ENCODE measurements at places on chromosomes 2 and 18. TPM values are rescaled to one million over a fixed set of nuclear protein-coding genes. Genes with fewer than 3 reads are reported as not detected.

- DNase-seq = no peak
- no peaks in the 10 kb centered on the region for H3K4me1 ChIP-seq
- no peak overlapping the region for H3K27ac ChIP-seq
- peaks cover 11% of the 10 kb centered on the region for H3K36me3 ChIP-seq
- H3K4me3 ChIP-seq = no peak overlapping the region
Observed at GRCh38 chr2:190515687-190516086, 18.8 kb downstream of the NEMP2 start.

DNA sequence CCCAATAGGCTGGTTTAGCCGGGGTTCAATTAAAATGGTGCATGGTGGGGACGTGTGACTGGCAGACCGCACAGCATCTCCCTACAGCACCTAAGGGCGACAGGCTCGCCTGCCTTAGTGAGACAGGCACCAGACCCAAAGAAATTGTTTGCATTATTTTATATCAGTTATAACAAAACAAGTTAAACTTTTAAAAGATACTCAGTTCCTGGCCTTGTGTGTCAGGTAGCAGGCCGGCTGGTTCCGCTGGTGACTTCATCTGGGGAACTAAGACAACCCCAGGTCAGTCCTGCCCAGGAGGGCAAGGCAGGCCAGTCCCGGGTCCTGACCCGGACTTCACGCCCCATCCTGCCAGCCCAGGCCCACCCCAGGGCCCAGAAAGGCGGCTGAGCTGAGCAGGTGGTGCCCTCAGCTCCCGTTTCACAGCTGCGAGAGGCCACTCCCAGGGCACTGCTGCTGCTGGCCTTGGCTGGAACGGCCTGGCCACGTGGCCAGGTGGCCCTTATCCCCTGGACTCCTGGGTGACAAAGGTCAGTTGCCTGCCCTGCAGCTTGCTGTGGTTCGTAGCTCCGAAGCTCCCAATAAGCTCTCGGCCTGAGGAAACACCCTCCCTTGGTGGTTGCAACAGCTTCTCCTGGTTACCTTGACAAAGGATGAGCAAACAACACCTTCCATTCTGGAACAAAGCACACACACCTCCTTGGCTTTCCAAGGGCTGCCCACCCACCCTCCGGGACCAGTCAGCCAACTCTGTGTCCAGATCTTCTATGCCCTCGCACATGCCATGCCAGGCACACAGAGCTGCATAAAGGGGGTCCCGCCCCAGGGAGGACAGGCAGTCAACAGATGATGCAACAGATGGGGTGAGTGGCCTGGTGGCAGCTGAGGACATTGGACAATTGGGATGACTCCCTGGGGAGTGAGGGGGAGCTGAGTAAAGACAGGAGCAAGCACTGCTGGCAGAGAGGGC, 11.3 kb upstream of the AGXT start:
- H3K4me3 ChIP-seq = no peak overlapping the region
- H3K4me1 ChIP-seq = no peaks in the 10 kb centered on the region
- H3K27ac ChIP-seq = no peak overlapping the region
- no peaks in the 10 kb centered on the region for H3K27me3 ChIP-seq

- no peak for DNase-seq
- no peaks in the 10 kb centered on the region for H3K27me3 ChIP-seq
- H3K36me3 ChIP-seq = no peaks in the 10 kb centered on the region
- H3K27ac ChIP-seq = no peak overlapping the region
- no peaks in the 10 kb centered on the region for H3K4me1 ChIP-seq
Observed at GRCh38 chr2:231634951-231635875, 42.5 kb downstream of the TEX44 start.

DNA sequence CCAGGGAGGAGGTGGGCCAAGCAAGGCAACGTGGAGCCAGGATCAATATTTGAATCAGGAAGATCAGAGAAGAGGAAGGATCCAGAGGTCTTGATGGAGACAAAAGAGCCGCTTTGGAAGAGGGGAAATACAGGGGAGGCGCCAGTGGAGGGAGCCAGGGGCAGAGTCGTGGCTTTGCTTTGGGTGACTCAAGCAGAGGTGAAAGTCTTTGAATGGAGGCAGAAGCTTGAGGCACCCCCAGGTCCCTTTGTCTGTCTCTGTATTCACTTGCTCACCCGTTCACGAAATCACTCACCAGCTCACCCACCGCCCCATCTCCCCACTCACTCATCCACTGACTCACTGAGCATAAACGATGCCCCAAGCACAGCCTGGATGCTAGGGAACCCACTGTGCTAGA, 134.1 kb downstream of the ACOXL start:
- H3K27me3 ChIP-seq = no peaks in the 10 kb centered on the region
- H3K4me3 ChIP-seq = no peak overlapping the region
- H3K27ac ChIP-seq = no peak overlapping the region
- H3K4me1 ChIP-seq = no peaks in the 10 kb centered on the region
- no peaks in the 10 kb centered on the region for H3K36me3 ChIP-seq
- DNase-seq = no peak

- DNase-seq = no peak
- peaks cover 8% of the 10 kb centered on the region for H3K27me3 ChIP-seq
- H3K36me3 ChIP-seq = no peaks in the 10 kb centered on the region
- H3K4me3 ChIP-seq = no peak overlapping the region
- no peak overlapping the region for H3K27ac ChIP-seq
- no peaks in the 10 kb centered on the region for H3K4me1 ChIP-seq
Observed at GRCh38 chr18:50113726-50114125, 81.2 kb downstream of the MYO5B start.

GRCh38 chr2:148658807-148659722, 14.5 kb downstream of the EPC2 start:
- H3K27me3 ChIP-seq = no peaks in the 10 kb centered on the region
- no peaks in the 10 kb centered on the region for H3K36me3 ChIP-seq
- peaks cover 32% of the 10 kb centered on the region for H3K4me1 ChIP-seq

GRCh38 chr2:234592541-234592940, 95.7 kb upstream of the ARL4C start:
- no peaks in the 10 kb centered on the region for H3K36me3 ChIP-seq
- H3K27me3 ChIP-seq = no peaks in the 10 kb centered on the region
- DNase-seq = no peak
- no peak overlapping the region for H3K4me3 ChIP-seq
- H3K27ac ChIP-seq = no peak overlapping the region

- no peaks in the 10 kb centered on the region for H3K4me1 ChIP-seq
- H3K27ac ChIP-seq = no peak overlapping the region
- no peak for DNase-seq
- H3K36me3 ChIP-seq = no peaks in the 10 kb centered on the region
Observed at GRCh38 chr2:55916473-55917049, 7.0 kb downstream of the EFEMP1 start.

- H3K27me3 ChIP-seq = no peaks in the 10 kb centered on the region
- H3K27ac ChIP-seq = no peak overlapping the region
- peaks cover 17% of the 10 kb centered on the region for H3K4me1 ChIP-seq
- peak overlapping the region; percentile 74 for H3K4me3 ChIP-seq
- no peaks in the 10 kb centered on the region for H3K36me3 ChIP-seq
Observed at GRCh38 chr2:156437272-156437930, 1.2 kb downstream of the GPD2 start.

DNA sequence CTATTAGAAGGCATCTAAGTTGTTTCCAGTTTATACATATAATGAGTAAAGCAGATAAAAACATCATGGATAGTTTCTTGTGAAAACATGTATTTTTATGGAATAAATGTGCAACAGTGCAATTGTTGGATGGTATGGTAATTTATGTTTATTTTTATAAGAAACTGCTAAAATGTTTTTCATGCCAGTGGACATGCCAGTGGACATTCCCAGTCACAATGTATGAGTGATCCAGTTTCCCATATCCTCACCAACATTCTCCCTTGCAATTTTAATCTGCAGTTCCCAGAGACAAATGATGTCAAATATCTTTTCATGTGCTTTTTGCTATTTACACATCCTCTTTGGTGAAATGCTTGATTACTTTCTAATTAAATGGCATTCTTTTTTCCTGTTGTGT, 818.6 kb downstream of the SUCLG1 start:
- no peak for DNase-seq
- no peaks in the 10 kb centered on the region for H3K27me3 ChIP-seq
- no peaks in the 10 kb centered on the region for H3K4me1 ChIP-seq
- no peak overlapping the region for H3K27ac ChIP-seq
- H3K36me3 ChIP-seq = no peaks in the 10 kb centered on the region

DNA sequence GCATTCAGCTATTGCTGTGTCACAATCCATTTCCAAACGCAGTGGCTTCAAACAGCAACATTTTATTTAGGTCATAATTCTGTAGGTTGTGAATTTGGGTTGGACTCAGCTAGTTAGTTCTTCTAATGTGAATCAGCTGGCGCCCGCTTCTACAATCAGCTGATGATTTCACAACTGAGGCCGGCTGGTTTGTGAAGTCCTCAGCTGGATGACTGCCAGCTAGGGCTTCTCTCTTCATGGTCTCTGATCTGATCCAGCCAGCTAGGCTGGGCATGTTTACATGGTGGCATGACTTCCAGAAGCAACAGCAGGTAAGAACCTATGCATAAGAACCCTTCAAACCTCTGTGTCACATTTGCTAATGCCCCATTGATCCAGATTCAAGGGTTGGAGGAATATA, 172.0 kb downstream of the SLC4A10 start:
- no peak overlapping the region for H3K27ac ChIP-seq
- H3K36me3 ChIP-seq = no peaks in the 10 kb centered on the region

DNA sequence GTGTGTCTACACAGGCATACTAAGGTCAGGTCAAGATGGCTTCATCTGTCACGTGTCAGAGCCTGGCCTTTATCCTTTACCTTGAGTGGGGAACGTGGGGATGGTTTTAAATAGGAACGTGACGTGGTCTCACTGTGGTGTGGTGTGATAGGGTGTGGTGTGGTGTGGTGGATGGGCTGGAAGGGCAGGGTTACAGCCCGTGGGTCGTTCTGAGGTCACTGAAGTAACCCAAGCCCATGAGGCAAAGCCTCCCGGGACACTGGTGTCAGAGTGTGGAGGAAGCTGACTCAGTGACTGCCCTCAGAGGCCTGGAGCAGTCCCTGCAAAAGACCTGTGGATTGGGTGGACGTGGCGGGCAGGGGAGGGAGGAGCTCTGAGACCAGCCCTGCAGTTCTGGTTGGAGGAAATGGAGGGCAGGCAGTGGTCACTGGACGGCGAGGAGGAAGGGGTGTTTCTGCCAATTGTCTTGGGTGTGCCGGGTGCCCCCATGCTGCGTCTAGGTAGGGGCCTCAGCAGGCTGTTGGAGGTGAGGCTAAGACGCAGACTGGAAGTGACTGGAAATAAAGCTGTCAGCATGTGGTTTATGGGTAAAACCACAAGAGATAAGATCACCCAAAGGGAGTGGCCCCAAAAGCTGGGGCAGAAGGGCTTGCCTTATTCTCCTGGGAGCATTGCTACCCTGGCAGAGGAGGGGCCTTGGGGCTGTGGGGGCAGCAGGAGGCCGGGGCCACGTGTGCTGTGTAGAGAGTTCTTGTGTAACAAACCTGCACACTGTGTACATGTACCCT, 84.8 kb downstream of the SH3RF3 start:
- peak overlapping the region; percentile 15 for H3K4me3 ChIP-seq
- H3K36me3 ChIP-seq = no peaks in the 10 kb centered on the region
- H3K4me1 ChIP-seq = peaks cover 63% of the 10 kb centered on the region
- no peak overlapping the region for H3K27ac ChIP-seq
- H3K27me3 ChIP-seq = no peaks in the 10 kb centered on the region

- H3K4me3 ChIP-seq = no peak overlapping the region
- H3K36me3 ChIP-seq = no peaks in the 10 kb centered on the region
- DNase-seq = no peak
Observed at GRCh38 chr2:189267925-189268579, 88.5 kb upstream of the COL5A2 start.

GRCh38 chr2:20013126-20013849, 820 bp upstream of the MATN3 start:
- H3K4me1 ChIP-seq = peaks cover 11% of the 10 kb centered on the region
- peak overlapping the region; percentile 23 for H3K4me3 ChIP-seq
- peaks cover 14% of the 10 kb centered on the region for H3K27me3 ChIP-seq

The CSRNP3 gene
- total RNA-seq = not detected

The GPR35 gene
- total RNA-seq = 1.8 TPM

The CYS1 gene
- total RNA-seq = not detected

The RNF152 gene
- total RNA-seq = 0.49 TPM

The RAB17 gene
- not detected for total RNA-seq

Data from B cell (primary cell).